Midbrain (tissue), 1 donor: ENCODE measurements at places on chromosomes 4 and X.

DNA sequence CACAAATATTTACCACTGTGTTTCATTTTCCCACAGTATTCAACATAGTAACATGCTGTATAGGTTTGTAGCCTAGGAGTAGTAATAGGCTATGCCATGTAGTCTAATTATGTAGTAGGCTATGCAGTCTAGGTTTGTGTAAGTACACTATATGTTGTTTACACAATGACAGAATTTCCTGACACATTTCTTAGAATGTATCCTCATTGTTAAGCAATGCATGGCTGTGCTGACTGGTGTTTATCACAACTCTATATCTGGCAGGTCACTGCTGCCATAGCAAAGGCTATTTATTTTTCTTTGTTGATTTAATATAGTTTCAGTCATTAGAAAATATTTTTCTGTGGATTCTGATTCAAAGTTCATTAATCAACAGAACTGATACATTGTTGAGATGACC lies 108.3 kb upstream of the TEX13A start:
- no peak for DNase-seq

DNA sequence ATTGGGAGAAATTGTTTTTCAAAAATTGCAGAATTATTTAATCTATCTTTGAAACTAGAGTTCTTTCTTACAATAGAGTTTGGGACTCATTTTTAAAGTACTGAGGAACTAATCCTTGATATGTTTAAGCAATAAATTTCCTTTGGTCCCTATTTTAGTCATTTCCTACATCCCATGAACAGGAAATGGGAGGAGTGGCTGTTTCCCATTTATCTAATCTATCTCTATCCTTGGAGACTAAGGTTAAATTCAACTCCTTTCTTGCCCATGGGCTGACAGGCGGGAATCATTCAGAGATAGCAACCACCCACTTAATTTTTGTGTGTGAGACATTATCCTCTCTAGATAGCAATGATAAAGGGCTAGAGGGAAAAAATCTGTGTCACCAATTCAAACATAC lies 131.6 kb upstream of the EMCN start:
- DNase-seq: no peak

- no peak for DNase-seq
These were observed 6.2 kb upstream of the GSPT2 start for GRCh38 chrX:51737091-51737490.

GRCh38 chr4:38177035-38177546 lies 216.9 kb downstream of the PTTG2 start:
- no peak for DNase-seq

- no peak for DNase-seq
These were observed 11.3 kb downstream of the LAMP2 start for GRCh38 chrX:120457766-120458180.

GRCh38 chr4:128810331-128810870 lies 901 bp downstream of the JADE1 start:
- peak; percentile 44 for DNase-seq

DNA sequence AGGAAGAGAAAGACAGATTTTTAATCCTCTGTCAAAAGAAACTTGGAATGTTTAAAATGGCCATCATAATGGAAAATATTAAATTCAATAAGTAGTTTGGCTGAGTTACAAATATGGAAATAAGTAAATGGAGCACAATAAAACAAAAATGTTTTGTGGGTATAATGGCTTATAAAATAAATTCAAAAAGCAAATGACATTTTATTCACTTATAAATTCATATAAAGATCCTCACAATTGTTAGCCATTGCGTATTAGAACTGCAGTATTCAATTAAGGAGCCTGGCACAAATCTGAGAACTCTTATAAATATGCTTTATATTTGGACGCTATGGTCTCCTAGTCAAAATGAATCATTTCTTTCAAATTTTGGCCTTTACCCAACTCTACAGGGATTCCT lies 339.0 kb upstream of the PABPC4L start:
- no peak for DNase-seq

DNA sequence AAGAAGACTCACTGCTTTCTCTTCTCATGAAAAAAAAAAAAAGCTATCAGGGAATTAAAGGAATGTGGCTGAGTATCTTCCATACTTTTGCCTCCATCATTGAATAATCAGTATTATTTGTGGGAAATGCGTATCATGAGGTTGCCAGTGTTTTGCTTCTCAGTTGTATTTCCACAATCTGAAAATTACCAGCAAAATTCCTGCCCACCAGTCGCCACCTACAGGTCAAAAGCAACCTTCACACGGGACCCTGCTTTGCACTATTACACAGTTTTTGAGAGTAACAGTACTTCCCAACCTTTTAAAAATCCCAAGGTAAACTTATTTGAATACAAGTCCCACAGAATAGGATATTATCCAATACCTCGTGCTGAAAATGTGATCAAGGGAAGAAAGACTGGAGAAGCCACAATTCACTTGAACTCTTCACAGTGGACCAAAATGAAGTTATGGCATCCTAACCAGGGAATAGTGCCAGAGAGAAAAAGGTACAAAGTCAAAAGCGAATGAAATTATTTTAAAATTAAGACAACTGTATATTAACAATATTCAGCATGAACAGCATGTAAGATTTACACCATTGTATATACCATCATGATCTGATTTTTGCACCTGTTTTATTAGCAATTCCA lies 30.4 kb downstream of the PGRMC1 start:
- peak; percentile 24 for DNase-seq

- no peak for DNase-seq
These were observed 3.4 kb upstream of the MAN2B2 start for GRCh38 chr4:6571608-6572007.

GRCh38 chr4:142021181-142021580 lies 384.8 kb downstream of the IL15 start:
- no peak for DNase-seq

- DNase-seq: peak; percentile 88
These were observed 72.1 kb upstream of the IGFBP7 start for GRCh38 chr4:57182132-57182874.

- no peak for DNase-seq
These were observed 107.1 kb upstream of the C1GALT1C1 start for GRCh38 chrX:120736989-120737388.

- DNase-seq: no peak
These were observed 332.8 kb downstream of the SH2D1A start for GRCh38 chrX:124679199-124679598.

GRCh38 chrX:16196829-16197228 lies 29.5 kb downstream of the MAGEB17 start:
- no peak for DNase-seq

- no peak for DNase-seq
These were observed 28.2 kb upstream of the SPARCL1 start for GRCh38 chr4:87557348-87557747.

GRCh38 chr4:77220828-77221613 lies 64.0 kb downstream of the CCNG2 start:
- no peak for DNase-seq

- DNase-seq: no peak
These were observed 87.9 kb upstream of the WDR1 start for GRCh38 chr4:10204401-10205058.

DNA sequence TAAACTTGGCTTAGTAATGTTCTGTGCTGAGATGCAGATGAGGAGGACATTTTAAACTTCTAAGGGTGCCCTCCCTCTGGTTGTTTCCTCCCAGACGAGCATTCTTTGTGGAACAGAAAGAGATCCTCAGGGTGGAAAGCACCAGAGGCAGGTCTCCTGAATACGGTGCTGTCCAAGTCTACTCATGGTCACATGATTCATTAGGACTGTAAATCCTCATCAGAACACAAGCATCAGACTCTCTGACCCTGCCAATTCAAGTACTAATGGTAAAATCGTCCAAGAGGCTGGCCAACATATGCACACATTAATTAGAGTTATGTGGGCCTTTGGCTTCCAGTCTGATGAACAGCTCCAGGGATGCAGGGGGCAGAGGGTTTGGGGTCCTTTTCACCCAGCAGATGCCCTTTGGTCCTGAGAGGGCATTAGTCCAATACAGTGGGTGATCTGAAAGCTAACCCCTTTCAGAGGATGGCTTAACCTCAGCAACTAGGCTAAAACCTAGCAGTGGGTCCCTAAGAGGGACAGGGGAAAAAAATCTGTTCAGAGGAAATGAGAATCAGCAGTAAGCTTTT lies 18.2 kb downstream of the HAND2 start:
- no peak for DNase-seq

DNA sequence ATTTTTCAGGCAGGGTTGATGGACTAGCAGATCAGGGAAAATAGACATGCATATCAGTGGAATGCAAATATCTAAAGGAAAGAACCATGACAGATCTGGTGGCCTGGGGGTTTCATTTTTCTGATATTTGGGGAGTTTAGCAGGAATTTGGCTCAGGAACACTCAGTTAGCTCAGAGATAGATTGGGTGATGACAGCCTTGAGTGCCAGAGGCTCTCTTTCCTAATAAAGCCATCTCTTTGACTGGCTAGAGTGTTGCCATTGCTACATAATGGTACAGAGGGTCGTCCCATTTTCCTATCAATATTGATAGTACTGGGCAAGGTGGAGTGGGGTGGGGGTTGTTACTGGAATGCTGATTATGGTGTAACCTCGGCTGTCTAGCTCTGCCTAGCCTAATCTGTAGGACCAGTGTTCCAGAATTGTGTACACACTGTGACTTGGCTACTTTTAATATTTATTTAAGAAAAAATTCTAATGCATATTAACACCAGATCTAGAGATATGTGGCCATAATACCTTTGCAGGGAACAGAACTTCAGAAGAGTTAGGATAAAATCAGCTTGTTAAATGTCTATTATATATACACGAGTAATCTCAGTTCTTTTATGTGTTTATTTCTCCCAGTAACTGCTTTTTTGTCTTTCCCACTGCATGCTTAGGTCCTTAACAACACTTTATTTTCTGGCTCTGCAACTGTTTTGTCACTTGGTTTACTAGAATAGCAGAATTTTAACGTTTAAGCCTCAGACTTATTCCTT lies 145.0 kb upstream of the SPOCK3 start:
- no peak for DNase-seq

DNA sequence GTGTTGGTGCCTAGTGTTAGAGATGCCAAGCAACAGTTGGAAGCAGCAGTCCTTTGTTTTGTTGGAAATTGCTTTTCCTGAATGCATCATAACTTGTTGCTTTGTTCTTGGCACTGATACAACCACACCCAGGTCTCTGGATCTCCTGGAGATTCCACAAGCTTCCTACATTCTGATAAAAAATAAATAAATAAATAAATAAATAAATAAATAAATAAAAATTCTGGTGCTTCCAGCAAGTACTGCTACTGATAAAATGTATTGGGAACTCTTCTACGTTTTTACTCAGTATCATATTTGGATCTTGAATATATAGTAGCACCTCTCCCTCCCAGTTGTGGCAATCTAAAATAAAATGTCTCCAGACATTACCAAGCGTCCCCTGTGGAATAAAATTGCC lies 62.7 kb upstream of the GRID2 start:
- no peak for DNase-seq

DNA sequence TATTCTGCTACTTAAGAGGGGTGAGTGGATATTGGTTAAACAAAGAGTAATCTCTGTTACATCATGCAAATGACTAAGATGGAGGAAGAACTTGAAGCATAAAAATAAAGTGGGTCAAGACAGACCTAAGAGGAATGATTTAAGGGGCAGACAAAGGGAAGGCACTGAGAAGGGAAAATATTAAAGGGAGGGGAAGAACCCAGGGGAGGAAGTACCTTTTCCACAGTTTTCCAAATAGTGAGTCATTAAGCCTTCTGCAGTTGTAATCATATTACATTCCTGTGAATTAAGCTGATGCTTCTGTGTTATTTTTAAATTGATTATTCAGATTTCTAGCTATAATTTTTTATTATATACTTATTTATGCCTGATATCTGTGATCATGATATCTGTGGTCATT lies 253.3 kb downstream of the CENPC start:
- DNase-seq: no peak

DNA sequence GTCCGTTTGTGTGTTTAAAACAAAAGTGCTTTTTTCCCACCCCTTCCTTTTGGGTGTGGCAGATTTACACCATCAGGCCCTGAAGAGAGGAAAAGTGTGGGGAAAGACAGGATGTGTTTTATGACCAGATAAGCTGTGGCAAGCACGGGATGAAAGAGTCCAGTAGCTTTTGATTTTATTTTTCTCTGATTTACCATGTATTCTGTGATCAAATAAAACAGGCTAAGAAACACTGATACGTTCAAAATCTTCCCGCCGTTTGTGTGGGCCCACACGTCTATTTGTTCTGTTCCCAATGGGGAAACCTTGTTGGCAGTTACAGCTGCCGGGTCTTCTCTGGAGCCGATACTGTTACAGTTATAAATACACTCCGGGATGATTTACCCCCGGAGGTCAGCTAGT lies 10.8 kb downstream of the LRP2BP start:
- DNase-seq: no peak

DNA sequence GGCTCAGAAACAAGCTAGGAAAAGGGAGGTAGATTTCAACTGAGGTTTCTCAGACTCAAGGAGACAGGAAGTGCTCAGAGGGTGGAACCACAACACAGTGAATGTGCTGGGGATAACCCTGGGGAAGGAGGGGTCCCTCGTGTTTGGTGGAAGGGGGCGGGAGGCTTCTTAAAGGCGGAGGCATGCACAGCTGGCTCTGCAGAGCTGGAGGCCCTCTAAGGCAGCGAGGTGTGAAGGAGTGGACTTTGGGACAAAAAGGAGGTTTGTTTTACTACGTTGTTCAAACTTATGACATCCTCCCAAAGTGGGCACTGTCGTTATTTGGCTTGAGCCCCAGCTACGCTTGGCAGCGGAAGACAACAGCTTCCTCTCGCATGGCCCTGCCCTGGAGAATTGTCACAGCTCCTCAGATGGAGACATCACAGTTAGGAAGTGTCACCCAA lies 21.7 kb upstream of the MTM1 start:
- no peak for DNase-seq

GRCh38 chr4:54912155-54912554 lies 213.2 kb downstream of the KDR start:
- DNase-seq: no peak

GRCh38 chrX:150192816-150193215 lies 170.3 kb upstream of the MAMLD1 start:
- no peak for DNase-seq

- no peak for DNase-seq
These were observed 2.2 kb upstream of the SFRP2 start for GRCh38 chr4:153790962-153791551.

DNA sequence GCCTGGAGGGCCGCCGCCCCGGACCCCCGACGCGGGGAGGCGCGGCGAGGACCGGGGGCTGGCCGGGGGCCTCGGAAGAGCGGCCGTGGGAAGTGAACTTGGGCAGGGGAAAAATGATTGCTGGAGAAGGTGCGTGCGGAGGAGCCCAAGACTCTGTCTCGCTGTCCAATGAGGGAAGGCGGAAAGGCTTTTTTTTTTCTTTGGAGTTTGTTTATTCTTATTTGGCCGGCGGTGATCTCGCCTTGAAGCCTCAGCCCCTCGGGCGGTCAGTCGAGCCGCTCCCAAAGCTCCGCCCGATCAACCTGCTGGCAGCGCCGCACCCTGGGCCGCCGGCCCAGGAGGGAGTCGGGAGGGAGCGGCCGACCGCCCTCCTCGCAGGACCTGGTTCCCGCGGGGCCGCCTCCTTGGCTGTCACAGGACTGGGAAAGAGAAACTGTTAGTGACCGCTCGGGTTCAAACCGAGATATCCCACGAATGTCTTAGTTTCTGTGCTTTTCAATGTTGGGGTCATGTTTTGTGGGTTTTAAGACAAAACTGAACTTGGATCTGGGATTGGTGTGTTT lies 2.5 kb downstream of the CPEB2 start:
- DNase-seq: peak; percentile 78
